ENCODE measurements at places on chromosomes 6 and 20. TPM values are rescaled to one million over a fixed set of nuclear protein-coding genes. Genes with fewer than 3 reads are reported as not detected.

GRCh38 chr6:108897371-108897770 lies 49.1 kb downstream of the ARMC2 start:
- DNase-seq, result no peak

GRCh38 chr20:44839481-44839880 lies 29.1 kb upstream of the RIMS4 start:
- DNase-seq, result no peak

DNA sequence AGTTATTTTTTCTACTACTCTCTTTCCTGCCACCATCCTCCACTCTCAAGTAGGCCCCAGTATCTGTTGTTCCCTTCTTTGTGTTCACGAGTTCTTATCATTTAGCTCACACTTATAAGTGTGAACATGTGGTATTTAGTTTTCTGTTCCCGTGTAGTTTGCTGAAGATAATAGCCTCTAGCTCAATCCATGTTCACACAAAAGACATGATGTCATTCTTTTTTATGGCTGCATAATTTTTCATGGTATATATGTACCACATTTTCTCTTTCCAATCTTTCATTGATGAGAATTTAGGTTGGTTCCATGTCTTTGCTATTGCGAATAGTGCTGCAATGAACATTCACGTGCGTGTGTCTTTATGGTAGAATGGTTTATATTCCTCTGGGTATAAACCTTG lies 237.9 kb upstream of the FERMT1 start:
- no peak for DNase-seq

GRCh38 chr20:64035933-64036345 lies at the start of gene C20orf204:
Gene C20orf204 (plus strand): TSS chr20:64036182. CDS start chr20:64036324, 142 bp downstream.
- no peak for DNase-seq

DNA sequence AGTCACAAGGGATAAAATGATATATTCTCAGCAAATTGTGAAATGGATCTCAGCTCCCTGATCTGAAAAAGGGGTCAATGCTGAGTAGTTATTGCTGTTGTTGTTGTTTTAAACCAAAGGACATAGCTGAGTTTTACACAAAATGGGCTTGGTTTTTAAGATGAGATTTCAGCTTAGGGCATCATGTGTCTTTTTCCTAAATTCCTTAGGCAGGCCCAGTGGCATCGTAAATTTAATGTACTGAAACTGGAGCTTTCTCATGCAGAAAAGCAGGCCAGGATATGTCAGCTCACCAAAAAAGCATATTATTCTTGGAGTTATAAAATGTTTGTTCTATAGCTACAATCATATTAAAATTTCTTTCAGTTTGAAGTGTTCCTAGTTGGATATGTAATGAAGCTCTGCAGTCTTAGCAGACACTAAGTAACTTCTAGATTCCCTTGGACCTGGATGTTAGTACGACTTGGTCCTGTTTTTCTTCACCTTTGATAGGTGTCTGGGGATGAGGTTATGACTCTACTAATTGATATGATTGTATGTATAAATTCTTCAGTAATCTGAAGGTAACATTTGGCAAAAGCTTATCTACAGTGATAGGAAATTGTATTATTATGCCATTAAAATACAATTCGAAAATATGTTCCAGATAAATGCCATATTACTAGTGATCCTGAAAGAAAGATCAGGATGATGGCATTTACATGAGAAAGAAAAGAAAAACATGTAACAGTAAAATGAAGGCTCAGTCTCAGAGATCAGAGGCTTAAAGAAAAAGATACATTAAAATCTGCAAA lies 663.3 kb downstream of the RFPL4B start:
- no peak for DNase-seq

GRCh38 chr6:133843098-133843497 lies 45.8 kb upstream of the TCF21 start:
- no peak for DNase-seq

CASS4 gene
- polyA plus RNA-seq, result 3.8 TPM

CDH4 gene
- polyA plus RNA-seq, result 6.9 TPM

UBD gene
- polyA plus RNA-seq, result 1.3 TPM

TEAD3 gene
- polyA plus RNA-seq, result 51.9 TPM
